NT2/D1 (cell line): ENCODE measurements at places on chromosomes 3 and 15.

- peak; percentile 35 for DNase-seq
Observed at GRCh38 chr3:197029511-197030167, at the start of gene MELTF. Gene MELTF, minus strand, starts transcription at chr3:197029817. Its CDS starts 115 bp downstream, at chr3:197029702.

DNA sequence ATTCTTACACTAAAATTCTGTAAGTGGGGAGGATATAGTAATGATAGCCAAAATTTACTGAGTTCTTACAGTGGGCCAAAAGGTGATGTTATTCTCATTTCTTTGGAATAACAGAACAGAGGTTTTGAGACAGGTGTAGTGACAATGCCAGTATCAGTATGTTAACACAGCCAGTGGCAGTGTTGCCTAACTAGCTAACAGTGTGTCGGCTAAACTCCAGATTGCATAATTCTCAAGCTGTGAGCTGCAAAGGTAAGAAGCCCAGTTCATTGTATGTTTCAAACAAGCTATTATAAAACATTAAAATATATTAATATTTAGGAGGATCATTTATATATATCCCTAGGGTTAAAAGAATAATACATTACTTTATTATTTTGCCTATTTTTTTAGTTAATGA lies 920 bp downstream of the SLC15A2 start:
- no peak for DNase-seq

- no peak for DNase-seq
Observed at GRCh38 chr3:33664195-33664594, 53.9 kb downstream of the CLASP2 start.

- no peak for DNase-seq
Observed at GRCh38 chr3:57900786-57901185, 107.4 kb upstream of the FLNB start.

DNA sequence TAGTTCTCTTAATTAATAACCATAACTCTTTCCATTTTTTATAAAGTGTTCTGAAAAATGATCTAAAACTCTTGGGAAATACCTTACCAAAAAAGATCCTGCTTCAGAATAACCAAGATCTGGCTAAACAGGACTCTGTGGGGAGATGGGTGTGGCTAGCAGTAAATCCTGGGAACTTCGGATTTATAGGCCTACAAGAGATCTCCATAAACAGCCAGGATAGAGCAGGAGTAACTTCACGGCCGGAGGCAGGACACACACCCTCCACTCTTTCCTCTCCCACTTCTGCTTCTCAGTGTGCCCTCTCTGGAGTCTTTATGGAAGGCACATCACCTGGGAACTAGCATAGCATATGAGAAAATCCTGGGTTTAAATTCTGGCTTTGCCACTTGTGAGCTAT lies 309.4 kb upstream of the SOX2 start:
- no peak for DNase-seq

DNA sequence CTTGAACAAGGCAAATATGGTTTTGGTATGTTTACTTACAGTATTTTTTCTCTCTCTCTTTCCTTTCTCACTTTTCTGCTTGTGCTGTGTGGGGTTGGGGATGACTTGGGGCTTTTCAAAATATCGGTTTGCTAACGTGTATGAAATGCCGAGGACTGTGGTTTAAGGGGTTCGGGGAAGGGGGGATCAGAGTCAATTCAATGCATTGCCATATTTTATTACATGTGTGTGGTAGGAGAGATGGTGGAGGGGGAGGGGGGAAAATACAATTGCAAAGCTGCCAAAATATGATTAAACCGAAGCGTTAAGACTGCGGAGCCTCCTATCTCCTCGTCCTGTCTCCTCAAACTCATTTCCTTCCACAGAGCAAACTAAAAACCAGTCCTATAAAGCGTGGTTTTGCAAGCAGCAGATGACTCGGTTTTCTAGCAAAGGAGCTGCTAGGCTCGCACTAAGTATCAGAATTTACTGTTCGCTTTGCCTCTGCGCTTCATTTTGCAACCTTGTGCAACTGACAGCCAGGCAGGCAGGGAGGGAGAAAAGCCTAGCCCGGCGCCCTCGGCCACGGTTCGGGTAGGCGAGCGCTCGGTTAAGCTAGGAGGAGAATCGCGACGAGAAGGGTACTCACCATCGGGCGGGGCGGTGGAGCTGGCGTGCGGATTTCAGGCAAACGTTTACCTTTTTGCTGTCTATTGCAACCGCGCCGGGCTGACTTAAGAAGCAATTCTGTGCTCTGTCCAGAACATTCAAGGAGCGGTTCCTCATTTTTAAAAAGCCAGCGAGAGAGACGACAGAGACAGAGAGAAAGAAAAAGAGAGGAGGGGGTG lies 4.0 kb upstream of the NR2F2 start:
- DNase-seq = no peak

GRCh38 chr15:66452971-66453580 lies 44.5 kb downstream of the SNAPC5 start:
- no peak for DNase-seq

GRCh38 chr15:78804391-78804792 lies 6.9 kb downstream of the ADAMTS7 start:
- no peak for DNase-seq

GRCh38 chr3:37932505-37932904 lies 58.1 kb upstream of the VILL start:
- no peak for DNase-seq

DNA sequence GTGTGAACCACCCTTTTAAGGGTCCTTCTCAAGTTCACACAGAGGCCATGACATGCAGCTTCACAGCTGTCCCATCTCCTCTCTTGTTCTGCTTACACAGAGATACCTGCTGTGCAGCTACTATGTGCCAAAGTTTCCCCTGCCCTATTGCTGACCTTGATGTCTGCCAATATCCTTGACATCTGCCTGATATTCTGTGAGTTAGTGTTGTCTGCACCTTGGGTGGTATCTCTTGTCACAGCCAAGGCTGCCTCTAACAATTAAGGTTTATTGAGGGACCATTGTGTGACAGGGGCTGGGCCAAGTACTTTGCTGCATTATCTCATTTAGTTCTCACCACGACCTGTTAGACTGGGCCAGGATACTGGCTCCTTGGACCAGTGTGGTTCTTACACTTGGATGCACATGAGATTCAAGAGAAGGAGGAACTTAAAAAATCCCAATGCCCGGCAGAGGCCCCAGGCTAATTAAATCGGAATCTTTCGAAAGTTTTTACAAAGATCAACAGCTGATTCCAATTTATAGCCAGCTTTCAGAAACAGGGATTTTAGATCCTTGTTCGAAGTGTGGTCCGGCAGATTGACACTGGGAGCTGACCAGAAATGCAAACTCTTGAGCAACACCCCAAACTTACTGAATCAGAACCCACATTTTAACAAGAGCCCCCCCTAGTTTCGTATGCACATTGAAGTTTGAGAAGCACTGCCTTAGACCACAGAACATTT lies 178.6 kb downstream of the SATB1 start:
- DNase-seq = no peak

DNA sequence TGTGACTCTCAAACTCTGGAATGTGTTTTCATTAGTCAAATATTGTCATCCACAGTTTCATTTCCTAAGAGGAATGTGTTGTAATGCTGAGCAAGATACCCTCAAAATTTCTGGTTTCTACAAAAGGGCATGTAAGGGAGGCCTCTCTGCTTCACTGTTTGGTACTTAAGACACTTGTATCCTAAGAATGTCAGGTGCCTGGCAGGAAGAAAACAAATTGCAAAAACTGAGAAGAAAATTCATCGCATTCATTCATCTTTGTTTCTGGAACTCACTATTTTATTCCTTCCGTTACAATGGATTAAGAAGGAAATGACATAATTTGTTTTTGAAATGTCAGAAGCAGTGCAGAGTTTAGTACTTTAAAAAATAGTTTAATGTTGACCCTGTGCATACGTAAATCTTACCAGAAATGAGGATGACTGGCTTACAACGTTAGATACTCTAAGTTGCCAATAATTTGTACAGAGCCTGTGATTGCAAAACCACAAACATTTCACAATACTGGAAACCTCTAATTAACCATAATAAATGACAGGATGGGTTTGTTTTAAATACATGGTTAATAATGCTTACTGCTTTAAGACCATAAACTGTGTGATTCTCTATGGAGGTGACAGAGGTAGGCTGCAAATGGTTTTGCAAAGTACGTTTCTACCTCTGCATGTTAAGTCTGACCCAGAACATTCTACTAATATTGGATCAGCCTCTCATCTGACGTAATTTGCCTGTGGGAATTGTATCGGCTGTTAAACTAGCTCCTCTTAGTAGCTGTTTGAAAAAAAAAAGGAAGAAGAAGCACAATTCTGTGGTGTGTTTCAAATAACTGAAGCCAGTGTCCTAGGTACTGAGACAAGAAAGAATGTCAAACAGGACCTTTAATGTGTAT lies 477.8 kb downstream of the RBMS3 start:
- no peak for DNase-seq

GRCh38 chr3:4672725-4673275 lies 179.7 kb downstream of the ITPR1 start:
- no peak for DNase-seq

- no peak for DNase-seq
Observed at GRCh38 chr3:132669256-132669777, 9.2 kb downstream of the UBA5 start.

- DNase-seq = no peak
Observed at GRCh38 chr3:108352176-108352575, 55.8 kb downstream of the HHLA2 start.

GRCh38 chr15:62109982-62110851 lies 43.4 kb downstream of the C2CD4A start:
- DNase-seq = no peak

- DNase-seq = no peak
Observed at GRCh38 chr3:59531066-59531745, 481.4 kb upstream of the CFAP20DC start.

- no peak for DNase-seq
Observed at GRCh38 chr3:11928381-11928780, 75.8 kb upstream of the SYN2 start.

DNA sequence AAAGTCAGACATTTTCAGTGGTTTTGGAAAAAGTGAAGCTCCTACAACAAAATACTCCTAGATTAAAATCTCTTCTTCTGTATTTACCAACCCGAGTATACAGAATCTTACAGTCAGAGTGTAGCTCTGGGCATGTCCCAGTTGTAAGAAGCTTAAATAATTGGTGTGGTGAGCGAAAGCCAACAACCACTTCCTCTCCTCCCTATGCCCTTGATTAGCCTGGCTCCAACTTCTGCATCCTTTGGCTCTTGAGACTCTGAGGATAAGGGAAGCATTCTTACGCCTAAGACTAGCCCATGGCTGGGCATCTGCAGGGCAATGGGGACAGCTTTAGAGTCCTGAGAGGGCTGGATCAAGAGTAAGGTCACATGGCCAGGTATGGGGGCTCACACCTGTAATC lies 25.5 kb downstream of the RFT1 start:
- DNase-seq = no peak

DNA sequence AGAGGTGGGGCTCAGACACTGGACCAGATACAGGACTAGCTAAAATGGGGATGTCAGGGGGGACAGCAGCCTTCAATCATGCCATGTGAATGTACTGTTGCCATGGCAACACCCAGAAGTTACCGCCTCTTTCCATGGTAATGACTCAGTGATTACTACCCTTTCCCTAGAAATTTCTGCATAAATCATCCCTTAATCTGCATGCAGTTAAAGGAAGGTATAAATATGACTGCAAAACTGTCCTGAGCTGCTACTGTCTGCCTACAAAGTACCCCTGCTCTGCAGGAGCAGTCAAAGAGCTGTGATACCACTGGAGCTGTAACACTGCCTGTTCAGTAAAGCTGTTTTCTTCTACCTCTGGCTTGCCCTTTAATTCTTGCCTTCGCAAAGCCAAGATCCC lies 168.2 kb downstream of the PEAK1 start:
- no peak for DNase-seq

DNA sequence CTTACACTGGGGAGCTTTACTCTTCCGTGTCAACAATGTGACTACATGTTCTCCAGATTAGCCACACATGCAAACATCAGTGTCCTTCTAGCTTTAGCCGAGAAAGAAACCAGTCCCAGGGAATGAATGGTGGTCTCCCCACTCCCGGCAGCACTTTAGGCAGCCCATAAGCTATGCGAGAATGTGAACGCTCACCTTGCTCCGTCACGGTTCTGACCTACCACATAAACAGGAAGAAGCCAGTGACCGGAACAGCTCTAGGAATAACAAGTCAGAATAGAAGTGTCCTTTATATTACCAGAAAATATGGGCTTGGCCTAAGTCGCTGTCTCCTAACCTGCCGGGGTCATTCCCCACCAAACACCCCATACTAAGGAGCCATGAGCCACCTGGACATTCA lies 98.0 kb upstream of the ABHD17C start:
- no peak for DNase-seq

- DNase-seq = no peak
Observed at GRCh38 chr3:12893852-12894251, 52.5 kb upstream of the RPL32 start.

GRCh38 chr15:93553167-93553935 lies 464.3 kb upstream of the RGMA start:
- DNase-seq = no peak

- no peak for DNase-seq
Observed at GRCh38 chr3:23071758-23072157, 131.4 kb upstream of the UBE2E2 start.

DNA sequence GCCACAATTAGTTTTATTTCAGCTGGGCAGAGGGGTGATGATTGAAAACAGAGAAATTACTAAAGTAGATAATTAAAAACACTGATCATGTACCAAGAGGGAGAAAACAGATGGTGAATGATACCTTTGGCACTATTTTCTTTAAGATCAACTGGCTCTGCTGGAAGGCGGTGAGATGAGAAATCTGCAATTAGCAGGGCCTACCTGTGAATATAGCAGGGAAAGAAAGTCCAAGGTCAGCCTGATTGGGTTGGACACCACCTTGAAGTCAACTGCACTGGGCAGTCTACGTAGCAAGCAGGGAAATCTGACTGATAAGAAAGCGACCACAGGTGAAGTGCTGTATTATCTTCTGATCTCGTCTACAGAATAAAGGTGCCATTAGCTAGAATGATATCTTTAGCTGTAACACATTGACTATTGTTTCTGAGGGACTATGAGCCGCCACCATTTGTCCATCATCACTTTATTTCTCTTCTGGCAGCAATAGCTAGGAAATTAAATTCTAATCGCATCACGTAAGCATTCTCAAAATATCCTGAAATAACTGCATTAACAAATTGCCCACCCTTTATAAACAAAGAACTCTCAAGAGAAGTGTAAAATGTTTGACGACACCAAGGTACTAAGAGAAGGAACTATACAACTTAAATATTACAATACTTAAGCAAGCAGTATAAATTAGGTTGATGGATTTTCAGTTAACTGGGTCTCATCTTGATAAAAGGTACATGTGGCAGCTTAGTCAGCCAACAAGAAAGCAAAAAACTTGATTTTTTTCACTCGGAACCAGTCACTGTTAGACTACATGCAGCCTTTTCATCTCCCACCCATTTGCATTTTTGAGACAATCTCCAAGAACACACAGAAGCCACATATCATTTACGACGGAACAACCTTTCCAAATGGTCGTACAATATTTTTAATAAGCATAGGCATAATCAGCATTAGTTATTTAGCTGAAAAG lies 1.3 kb downstream of the NEDD4 start:
- DNase-seq = no peak

DNA sequence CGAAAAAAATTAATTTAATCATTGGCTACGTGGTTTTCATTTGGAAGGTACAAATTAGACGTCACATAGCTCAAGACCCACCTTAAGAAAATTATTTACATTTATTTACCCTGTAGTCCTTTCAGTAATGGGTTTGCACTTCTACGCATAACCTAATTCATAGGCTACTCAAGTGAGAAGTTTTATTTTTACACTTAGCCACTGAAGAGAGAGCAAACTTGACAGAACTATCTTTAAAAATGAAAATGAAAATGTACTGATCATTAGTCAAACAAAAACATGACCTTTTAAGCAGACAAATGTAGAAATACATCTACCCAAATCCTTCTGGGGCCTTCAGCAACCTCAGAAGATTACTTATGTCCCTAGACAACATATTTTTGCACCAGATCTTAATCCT lies 269.4 kb upstream of the TTC14 start:
- DNase-seq = no peak

- no peak for DNase-seq
Observed at GRCh38 chr3:117252208-117252607, 542.6 kb downstream of the TUSC7 start.
